ENCODE measurements at places on chromosomes 16 and 17.

DNA sequence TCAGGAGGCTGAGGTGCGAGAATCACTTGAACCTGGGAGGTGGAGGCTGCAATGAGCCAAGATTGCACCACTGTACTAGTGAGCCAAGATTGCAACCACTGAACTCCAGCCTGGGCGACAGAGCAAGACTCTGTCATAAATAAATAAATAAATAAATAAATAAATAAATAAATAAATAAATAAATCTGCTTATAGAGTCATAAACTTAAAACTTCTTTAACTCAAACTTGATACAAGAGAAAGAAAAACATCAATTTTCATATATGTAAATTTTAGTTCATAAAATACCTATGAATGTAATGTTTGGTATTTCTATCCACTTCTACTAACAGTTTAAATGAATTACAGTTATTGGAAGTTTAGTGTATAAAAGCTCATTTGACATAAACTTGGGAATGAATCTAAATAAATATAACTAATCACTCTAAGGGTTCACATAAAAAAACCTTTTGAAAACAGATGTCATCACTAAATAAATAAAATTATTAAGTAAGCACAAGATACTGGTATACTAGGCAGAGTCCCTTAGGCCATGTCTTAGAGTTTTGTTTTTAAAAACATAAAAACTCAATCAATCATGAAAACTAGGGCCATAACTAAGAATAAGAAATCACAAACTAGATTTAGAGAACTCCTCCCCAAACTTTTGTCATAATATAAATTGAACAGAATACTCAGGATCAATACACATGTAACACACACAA, 54.1 kb downstream of the SMURF2 start:
- no peak for DNase-seq

- DNase-seq: no peak
Observed at GRCh38 chr16:29891525-29892457, 7.6 kb downstream of the SEZ6L2 start.

DNA sequence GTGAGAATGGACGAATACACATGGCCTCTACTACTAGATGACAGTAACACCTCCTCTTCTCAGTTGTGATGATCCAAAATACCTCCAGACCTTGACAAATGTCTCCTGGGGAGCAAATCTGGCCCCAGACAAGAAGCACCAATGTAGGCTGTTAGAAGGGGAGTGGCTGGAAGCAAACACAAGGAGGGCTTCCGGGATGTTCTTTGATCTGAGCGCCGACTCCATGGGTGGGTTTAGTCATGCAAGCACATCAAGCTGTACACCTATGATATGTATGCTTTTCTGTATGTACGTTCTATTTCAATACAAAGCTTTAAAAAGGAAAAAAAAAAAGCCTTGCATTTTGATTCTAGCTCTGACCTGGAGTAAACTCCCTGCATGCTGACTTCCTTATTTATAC, 61.4 kb downstream of the ARHGAP17 start:
- no peak for DNase-seq

GRCh38 chr17:45973946-45974859, 24.8 kb upstream of the STH start:
- no peak for DNase-seq

- no peak for DNase-seq
Observed at GRCh38 chr17:2691965-2692780, 19.4 kb downstream of the CLUH start.

DNA sequence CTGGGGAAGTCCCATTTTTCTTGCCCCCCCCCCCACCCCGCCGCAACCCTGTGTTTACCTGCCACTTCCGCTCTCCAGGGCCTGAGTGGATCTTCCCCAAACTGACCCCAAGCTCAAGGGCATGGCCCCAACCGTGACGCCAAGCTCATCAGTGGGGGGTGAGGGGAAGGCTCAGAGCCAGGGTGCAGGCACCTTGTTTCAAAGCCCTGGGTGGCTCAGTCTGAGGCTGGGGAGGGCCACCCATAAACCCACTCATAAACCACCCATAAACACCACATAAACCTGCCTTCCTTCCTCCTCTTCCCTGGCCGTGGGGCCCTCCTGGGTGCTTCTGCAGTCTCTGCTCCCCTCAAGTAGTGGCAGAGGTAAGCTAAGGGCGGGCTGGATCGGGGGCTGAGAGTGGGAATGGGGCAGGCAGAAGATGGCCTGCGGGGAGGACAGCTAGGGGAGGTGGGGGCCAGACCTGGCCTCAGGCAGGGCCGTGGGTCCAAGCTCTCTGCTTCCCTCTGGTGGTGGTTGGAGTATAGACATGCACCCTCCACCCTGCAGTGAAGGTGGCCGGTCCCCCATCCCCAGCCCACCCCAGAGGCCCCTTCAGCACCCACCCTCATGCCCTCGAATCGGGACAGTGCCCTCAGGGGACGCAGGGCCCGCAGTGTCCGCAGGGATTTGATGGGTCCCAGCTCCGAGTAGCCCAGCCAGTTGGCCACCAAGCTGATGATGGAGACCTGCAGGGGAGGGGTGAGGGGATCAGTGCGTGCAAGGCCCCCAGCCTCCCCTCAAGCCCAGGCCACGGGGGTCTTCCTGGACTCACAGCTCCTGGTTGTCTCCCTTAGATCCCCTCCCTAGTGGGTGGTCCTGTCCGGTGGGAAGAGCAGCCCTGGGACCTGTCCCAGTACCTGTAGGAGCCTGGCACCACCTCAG, 14.6 kb upstream of the CD79B start:
- DNase-seq: peak; percentile 61

GRCh38 chr17:73142872-73143381, 21.9 kb upstream of the SSTR2 start:
- DNase-seq: no peak

- peak; percentile 23 for DNase-seq
Observed at GRCh38 chr16:733382-734207, 6.7 kb downstream of the HAGHL start.

DNA sequence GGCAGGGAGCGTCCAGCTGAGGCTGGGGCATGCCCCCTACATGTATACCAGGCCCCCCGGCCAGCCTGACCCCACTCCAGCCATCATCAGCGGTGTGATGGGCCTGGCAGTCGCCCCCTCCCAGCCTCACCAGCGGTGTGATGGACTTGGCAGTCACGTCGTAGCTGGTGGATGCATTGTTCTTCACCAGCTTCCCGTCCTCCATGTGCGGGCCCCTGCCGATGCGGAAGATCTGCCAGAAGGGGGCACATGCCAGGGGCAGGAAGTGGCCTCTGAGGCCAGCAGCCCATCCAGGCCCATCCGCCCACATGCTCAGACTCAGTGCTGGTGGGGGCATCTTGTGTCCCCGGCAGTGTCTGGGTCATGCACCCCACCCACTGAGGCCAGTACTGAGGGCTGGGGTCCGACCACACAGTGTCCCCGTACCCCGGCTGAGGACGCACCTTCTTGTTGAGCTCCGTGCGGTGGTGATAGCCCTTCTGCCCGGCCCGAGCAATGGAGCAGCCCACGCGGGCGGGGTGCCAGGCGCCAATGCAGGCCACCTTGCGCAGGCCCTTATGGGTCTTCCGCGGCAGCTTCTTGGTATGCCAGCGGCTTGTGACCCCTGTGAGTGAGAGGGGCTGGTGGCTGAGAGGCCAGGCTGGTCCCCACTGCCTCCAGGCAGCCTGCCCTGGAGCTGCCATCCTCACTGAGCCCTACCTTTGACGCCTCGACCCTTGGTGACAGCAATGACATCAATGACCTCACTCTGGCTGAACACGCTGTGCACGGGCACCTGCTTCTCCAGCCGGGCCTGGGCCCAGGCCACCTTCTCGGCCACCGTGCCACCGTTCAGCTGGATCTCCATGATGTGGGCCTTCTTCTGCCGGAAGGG, 3.7 kb upstream of the MSRB1 start:
- DNase-seq: no peak

GRCh38 chr17:17391668-17392370, 85.0 kb upstream of the MED9 start:
- DNase-seq: no peak

- peak; percentile 93 for DNase-seq
Observed at GRCh38 chr17:5191541-5192417, at the start of gene ZNF594. Gene ZNF594 (minus strand): TSS chr17:5191868. CDS start chr17:5184256, 7,612 bp downstream.

DNA sequence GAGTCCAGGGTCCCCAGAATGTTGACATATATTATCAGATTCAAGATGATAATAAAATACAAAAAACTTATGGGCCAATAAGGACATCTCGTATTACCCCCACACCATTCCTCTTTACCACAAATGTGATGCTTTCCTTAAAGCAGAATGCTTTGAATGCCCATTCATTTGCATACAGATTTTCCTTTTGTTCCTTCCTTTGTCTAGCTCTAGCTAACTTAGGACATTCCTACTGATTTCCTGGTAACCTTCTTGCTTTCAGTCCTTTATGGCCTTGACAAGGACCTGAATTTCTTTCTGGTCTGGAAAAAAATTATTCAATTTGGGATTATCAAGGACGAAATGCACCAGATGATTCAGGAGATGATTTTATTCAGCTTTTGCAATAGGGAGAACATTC, 304.0 kb downstream of the TMEM114 start:
- no peak for DNase-seq

DNA sequence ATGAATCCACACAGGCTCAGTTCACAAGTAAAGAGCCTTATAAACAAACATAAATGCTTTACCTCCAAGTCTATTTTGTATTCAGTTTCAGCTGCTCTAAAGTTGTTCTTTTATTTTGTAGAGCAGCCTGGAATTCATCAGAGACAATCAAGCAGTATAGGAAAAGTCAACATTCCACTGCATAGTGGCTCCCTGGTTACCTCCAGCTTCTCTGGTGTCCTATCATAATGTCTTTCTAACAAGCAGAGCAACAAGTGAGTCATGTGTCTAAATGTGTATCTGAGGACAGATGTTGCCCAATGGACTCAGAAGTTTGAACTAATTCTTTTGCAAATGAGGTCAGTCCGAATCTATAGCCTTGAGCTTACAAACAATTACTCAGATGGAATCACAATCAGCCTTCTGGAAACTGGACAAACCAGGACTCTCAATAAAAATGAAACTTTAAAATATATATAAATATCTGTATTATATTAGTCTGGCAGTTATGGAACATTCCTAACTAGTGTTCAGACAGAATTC, 292.0 kb upstream of the TOM1L1 start:
- DNase-seq: no peak

- DNase-seq: no peak
Observed at GRCh38 chr16:1471569-1472194, 3.1 kb downstream of the CLCN7 start.

- DNase-seq: no peak
Observed at GRCh38 chr16:29825145-29826044, 5.1 kb downstream of the MVP start.

- DNase-seq: no peak
Observed at GRCh38 chr17:3724378-3725077, 825 bp downstream of the HASPIN start.

- DNase-seq: no peak
Observed at GRCh38 chr16:28876019-28876659, 2.1 kb upstream of the ATP2A1 start.

DNA sequence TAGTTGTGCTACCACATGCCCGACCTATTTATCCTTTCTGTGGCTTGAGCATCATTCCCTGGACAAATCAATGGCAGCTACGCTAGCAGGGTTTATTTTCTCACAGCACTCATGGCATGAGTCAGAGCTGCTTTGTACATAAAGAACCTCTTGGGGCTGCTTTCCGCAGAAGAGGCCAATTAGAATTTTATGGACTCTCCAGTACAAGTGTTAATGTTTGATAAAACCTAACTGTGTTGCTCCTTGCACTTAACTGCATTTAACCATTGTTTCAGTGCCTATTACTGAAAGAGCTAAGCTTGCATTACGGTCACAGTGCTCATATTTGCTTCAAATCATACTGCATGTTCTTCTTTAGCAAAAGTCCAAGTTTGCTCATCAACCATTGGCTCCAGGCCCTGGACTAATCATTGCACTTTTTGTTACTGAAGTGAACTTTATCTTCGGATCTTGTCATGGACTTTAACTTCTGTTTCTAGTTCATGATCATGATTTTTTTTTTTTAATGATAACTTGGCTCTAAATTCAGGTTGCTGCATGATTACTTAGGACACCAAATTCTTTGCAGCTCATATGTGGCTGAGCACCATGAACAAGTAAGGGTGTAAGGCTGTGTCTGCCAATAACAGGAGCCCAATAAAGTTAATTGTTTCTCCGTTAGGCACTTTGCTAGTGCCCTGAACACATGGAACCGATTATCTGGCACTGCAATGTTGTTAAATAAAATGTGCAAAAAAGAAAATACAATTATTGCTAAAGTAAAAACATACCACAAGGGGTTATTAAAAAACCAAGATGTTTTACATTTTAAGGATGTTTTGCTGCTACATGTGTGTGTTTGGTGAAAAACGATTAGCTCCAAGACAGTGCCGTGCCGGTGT, 492.2 kb downstream of the KCNJ2 start:
- no peak for DNase-seq

- DNase-seq: no peak
Observed at GRCh38 chr16:78813661-78814311, 714.3 kb downstream of the WWOX start.

DNA sequence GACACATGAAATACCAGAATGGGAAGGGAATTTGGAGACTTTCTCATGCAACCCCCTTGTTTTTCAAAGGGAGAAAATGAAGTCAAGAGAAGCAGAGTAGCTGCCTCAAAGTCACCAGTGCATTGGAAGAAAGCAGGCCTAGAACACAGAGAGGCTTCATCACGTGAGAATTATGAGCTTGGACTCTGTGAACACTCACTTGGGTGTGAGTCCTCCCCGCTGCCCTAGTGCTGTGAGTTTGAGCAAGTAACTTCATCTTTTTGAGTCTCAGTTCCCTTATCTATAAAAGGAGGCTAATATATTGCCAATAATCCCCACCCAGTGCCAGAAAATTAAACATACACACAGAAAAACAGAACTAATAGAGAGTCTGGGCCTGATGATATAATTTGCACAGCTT, 315.8 kb downstream of the XYLT1 start:
- DNase-seq: no peak

DNA sequence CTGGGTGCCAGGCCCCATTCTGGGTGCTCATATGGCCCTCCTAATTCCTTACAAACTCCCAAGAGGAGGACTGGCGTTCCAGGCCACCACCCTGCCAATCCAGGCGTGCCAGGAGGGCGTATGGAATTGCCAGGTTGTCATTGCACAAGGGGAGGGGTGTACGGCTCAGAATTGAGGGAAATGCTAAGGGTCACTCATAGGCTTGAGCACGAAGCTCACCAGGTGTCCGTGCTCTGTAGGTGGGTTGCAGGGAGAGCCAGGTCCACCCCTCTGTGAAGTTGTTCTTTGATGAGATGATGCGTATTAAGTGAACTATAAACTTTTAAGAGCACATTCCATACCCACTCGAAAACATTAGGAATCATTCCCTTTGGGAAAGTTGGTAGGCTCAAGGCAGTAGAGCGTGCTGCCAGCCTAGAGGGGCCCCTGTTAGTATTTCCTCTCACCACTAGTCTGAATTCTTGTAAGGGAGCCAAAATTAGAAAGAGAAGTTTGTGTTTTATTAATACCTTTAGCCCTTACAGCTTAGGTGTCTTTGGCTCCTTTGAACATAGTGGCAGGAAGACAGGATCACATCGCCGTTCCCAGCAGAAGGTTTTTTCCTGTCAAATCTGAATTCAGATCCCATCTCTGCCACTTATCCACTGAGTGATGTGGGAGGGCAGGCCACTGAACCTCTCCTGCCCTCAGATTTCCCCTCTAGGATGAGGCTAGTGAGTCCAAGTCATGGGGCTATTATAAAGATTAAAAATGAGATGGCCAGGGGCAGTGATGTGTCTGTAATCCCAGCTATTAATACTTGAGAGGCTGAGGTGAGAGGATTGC, 38.7 kb upstream of the NFAT5 start:
- no peak for DNase-seq

All from neural crest cell (in vitro differentiated cells).